ENCODE measurements at places on chromosomes 1 and 21. TPM values are rescaled to one million over a fixed set of nuclear protein-coding genes. Genes with fewer than 3 reads are reported as not detected.

Gene SDC3
- total RNA-seq: 42.9 TPM

Gene SERPINC1
- not detected for total RNA-seq

Gene LRRN2
- 0.60 TPM for total RNA-seq

Gene LCE4A
- not detected for total RNA-seq

Gene RNF223
- total RNA-seq: not detected

Data from lung microvascular endothelial cell (primary cell).